ENCODE measurements at places on chromosomes 4 and X.

GRCh38 chr4:146520896-146521540 is 722 bp downstream of the SLC10A7 start:
- no peak for DNase-seq

GRCh38 chr4:26356081-26356501 is 35.3 kb downstream of the RBPJ start:
- DNase-seq = no peak

GRCh38 chr4:88064410-88064809 is 57.0 kb downstream of the PKD2 start:
- no peak for DNase-seq

DNA sequence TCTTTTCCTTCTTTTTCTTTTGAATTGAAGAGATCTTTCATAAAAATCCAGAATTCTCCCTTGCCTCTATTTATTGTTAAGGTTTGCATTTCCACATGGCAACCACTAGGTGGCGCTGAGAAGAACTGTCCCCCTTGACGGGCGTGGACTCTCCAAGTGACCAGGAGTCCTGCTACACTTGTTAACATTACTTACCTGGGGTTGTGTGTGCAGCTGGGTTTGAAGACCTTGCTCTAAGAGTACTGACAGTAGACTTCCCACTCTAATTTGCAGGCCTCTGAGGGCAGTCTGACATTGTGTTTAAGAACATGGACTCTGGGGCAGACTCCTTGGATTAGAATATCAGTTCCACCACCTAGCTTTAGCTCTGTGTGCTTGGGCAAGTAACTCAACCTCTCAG is 52.8 kb downstream of the GPRIN3 start:
- DNase-seq = no peak

DNA sequence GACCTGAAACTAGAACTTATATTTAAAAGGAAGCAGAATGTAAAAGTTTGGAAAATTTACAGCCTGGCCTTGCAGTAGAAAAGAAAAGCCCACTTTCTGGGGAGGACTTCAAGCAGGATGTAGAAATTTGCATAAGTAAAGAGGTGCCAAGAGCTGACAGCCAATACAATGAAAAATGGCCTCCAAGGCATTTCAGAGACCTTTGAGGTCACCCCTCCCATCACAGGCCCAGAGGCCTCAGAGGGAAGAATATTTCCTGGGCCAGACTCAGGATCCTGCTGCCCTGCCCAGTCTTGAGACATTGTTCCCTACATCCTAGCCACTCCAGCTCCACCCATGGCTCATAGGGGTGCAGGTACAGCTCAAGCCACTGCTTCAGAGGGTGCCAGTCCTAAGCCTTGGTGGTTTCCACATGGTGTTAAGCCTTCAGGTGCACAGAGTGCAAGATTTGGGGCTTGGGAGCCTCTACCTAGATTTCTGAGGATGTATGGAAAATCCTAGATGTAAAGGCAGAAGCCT is 518.9 kb upstream of the INTU start:
- no peak for DNase-seq

DNA sequence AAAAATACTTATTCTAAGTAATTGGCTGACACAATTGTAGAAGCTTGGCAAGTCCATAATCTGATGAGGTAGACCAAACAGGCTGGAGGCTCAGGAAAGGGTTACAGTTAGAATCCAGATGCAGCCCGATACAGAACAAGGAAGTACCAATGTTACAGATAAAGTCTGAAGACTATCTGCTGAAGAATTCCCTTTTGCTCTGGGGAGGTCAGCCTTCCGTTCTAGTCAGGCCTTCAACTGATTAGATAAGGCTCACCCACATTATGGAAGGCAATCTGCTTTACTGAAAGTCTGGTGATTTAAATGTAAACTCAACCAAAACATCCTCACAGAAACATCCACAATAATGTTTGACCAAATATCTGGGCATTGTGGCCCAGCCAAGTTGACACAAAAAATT is 7.4 kb upstream of the DYNLT3 start:
- DNase-seq = no peak

GRCh38 chr4:25919676-25920075 is 5.7 kb downstream of the SMIM20 start:
- DNase-seq = no peak

DNA sequence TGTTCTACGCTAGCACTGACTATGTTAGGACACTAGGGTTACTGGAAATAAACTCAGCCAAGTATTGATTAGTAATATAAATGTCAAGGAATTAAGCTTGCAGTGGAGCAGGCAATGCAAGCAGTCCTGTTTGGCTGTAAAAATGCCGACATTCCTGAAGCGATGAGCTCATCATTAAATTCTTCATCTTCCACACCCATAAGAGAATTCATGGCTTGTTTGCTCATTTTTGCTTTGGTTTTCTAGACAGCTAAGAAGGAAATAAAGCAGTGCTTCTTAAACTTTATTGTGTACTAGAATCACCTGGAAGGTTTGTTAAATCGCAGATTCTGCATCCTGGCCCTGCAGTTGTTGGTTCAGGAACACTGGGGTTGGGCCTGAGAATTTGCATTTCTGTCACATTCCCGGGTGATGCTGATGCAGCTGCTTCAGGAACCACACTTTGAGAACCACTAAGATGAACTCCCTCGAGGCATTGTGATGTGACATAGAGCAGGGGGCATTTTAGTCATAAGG is 17.8 kb downstream of the ANXA3 start:
- DNase-seq = no peak

- no peak for DNase-seq
Observed at GRCh38 chrX:68533656-68534055, 34.8 kb downstream of the YIPF6 start.

GRCh38 chr4:183596067-183596757 is 62.8 kb downstream of the RWDD4 start:
- no peak for DNase-seq

GRCh38 chr4:99411041-99411440 is 24.1 kb downstream of the ADH7 start:
- DNase-seq = no peak

DNA sequence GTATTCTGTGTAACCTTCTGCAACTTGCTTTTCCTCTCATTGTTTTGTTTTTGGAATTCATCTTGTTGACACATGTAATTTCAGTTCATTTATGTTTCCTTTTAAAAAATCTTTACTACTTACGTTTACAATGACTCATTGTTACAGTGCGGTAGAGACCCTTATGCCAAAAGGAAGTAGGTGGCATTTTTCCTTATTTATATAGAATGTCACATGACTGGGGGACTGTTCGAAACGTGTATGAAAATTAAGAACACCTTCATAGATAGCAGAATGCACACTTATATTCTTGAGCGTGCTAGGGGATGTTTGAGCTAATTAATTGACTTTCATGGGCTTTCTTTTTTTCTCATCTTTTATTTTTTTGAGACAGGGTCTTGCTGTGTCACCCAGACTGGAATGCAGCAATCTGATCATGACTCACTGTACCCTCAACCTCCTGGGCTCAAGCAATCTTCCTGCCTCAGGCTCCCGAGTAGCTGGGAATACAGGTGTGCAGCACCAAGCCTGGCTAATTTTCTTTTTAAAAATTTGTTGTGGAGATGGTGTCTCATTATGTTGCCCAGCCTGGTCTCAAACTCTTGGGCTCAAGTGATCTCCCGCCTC is 7.3 kb downstream of the REPS2 start:
- no peak for DNase-seq

- no peak for DNase-seq
Observed at GRCh38 chrX:141175786-141176185, 1.1 kb downstream of the LDOC1 start.

- peak; percentile 83 for DNase-seq
Observed at GRCh38 chr4:168408620-168409019, 71.7 kb downstream of the DDX60L start.

DNA sequence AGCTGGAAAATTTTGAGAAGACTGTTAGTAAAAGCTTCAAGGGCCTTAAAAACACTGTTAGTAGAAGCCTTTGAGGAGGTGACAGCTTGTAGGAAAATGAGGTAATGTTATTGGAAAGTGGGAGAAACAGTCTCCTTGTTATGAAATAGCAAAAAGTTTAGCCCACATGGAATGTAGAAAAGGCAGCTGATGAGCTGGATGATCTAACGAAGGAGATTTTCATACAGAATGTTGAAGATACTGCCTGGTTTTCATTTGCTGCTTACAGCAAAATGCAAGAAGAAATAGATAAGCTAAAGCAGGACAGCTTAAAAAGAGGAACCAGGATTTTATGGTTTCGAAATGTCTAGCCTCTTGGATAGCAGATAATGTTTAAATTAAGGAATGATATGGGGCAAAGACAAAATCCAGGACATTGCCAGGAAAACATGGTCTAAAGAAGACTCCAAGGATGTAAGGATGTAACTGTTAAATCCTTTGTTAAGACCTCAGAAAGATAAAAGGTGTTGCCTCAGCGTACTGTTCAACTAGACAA is 10.2 kb upstream of the STBD1 start:
- no peak for DNase-seq

- no peak for DNase-seq
Observed at GRCh38 chrX:625137-625691, 5.4 kb upstream of the SHOX start.

- no peak for DNase-seq
Observed at GRCh38 chrX:68409194-68409593, 24.1 kb downstream of the OPHN1 start.

- no peak for DNase-seq
Observed at GRCh38 chr4:66629927-66630326, 915.4 kb downstream of the CENPC start.

GRCh38 chr4:6938237-6938636 is 28.6 kb downstream of the TBC1D14 start:
- no peak for DNase-seq

DNA sequence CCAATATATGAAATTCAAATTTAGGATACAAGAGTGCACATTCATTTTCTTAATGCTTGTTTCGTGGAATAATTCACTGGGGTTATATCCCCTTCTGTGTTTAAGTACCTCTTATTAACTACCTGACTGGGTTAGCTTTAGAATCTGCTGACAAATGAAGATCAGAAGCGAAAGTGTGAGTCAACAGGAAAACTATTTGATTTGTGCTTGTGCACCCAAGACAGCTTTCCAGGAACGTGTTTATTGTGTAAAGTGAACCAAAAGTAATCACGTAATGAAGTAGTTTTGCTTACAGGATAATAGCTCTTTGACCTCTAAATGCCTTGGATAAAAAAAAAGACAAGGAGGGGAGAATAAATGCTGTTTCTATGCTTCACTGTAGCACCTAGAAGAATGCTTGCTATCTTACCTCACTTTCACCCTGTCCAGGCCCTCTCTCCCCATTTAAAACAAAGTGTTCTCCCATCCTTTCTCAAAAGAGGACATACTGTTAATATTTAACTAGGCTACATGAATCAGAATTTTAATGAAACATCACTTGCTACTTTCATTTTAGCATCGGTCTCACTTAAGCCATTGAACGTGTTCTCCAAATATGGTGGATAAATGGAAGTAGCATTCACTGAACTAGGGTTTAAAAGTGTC is 141.9 kb downstream of the THOC2 start:
- DNase-seq = no peak

GRCh38 chr4:3205995-3206394 is 43.0 kb upstream of the MSANTD1 start:
- no peak for DNase-seq

- DNase-seq = no peak
Observed at GRCh38 chr4:88779431-88779830, 81.8 kb upstream of the NAP1L5 start.

- peak; percentile 9 for DNase-seq
Observed at GRCh38 chr4:53015681-53016080, 153.6 kb downstream of the RASL11B start.

Data from NCI-H1417 treated with DMSO at 0.1 percent for 48 hours (cell line).